ENCODE measurements at places on chromosomes 2 and 18.

GRCh38 chr18:28522236-28522635 lies 345.3 kb upstream of the CDH2 start:
- DNase-seq: no peak

DNA sequence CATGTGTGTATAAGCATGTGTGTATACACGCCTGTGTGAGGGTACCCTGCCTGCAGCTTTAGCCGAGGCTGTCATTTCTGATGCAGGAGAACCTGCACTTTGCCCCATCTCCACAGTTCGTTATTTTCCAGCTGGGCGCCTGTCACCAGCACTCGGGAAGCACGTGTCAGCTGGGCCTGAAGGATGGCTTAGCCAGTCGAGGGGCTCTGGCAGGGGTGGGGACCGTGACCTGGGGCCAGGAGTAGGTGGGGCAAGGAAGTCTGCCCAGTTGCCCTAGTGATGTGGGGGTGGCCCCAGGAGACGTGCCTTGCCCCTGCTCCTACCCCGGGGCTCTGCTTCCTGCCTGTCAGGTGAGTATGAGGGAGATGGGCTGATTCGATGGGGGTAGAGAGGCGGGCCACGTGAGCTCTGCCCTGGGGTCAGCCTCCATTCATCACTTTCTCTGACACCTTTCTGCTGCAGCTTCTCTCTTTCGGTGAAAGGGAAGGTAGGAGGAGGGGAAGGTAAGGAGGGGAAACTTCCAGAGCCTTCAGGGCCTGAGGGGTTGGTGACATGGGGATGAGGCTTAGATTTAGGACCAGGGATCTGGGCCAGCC lies 130.6 kb upstream of the SKOR2 start:
- DNase-seq: no peak

DNA sequence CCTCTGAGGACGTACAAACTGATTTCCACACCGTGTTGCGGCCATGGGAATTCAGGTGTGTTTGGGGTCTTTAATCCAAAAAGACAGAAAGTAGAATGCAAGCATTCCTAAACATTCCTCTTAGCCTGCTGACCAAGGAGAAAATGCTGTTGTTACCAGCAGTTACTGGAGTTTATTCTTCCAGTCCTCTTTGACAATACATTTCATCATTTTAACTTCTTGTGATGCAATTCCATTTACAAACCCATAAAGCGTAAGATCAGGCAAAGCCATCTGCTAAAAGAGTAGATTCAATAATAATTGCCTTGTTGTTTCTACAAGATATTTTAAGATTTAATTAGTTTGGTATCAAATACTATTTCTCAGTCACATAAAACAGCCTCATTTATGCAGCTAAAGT lies 32.7 kb downstream of the SPIRE1 start:
- DNase-seq: no peak

DNA sequence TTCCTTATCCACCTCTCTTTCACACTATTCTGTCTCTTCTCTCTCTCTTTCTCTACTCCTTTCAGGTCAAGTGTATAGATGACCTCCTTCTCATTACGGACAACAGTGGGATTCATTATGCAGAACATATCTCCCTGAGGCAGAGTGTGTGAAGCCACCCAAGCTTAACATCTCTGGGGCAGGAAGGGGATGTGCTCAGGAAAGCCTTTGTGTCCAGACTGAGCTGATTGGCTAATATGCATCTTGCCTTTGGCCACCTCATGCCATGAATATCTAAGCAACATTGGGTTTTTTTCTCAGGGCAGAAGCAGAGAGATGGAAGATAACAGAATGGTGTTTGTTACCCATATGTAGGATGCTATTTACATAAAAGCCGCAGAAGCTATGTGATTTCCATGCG lies 211.4 kb upstream of the LRRTM1 start:
- DNase-seq: no peak

DNA sequence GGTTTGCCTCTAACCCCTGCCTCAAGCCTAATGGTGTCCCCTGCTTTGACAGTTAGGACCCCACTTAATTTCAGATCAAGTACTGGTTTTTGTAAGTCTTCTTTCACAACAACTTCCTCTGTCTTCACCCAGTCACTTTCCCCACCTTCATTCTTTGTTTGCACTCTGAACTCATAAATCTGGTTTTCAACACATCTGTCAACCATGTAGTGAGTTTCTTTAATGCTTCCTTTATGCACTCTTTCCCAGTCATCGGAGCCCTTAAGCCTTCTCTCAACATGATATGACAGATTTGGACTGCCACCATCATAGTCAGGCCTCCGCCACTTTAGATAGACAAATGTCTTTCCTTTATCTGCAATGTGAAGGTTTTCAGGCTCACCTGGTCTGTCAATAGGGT lies 109.1 kb downstream of the PLEKHA3 start:
- DNase-seq: no peak

GRCh38 chr2:227154986-227155774 lies 8.8 kb downstream of the COL4A4 start:
- no peak for DNase-seq
